EH (cell line): ENCODE measurements at places on chromosomes 11 and 22.

DNA sequence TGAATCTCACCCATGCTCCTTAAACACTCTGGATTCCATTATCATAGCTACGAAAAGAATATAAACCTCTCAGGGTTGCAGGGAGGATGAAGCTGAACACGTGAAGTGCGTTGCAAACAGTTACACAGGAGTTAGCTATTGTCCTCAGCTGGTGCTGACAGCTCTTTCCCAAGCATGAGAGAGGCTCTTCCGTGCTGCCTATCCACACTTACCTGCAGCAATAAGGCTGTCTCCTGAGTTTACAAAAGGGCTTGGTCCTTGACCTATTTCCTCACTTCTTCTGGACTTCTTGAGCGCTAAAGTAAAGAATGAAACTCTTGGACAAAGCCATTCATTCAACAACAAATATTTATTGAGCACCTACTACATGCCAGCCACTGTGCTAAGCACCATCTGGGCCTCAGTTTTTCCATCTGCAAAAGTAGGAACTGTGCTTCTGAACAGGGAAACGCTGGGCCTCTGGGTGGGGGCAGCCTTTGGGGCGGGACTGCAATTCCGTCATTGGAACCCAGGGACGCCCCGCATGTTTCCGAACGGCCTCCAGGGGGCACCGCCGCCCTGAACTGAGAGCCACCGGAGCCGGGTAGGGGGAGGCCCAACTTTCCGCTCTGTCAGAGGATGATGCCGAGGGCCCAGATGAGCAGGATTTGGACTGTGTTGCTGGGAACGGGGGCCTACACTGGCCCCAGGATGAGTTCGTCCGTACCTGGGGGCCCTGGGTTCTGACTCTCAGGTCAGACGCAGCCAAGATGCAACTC lies 651 bp upstream of the ARL2 start:
- DNase-seq, result peak; percentile 87

DNA sequence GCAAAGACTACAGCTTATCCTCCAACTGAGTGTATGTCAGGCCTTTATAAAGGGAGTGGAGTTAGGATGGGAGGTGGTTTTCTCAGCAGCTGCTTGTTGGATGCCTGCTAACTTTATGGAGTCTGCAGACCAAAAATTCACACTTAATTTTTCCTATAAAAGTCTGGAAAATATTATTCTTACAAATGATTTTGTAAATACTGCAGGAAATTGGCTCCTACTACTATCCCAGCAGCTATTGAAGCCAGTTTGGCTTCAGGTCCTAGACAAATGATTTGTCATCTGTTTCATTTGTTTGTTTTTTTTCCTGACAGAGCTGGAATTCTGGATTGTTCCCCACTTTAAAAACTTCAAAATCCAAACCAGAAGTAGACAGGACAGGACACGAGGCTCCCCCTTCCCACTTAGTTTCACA lies 292.5 kb downstream of the TMEM135 start:
- no peak for DNase-seq

DNA sequence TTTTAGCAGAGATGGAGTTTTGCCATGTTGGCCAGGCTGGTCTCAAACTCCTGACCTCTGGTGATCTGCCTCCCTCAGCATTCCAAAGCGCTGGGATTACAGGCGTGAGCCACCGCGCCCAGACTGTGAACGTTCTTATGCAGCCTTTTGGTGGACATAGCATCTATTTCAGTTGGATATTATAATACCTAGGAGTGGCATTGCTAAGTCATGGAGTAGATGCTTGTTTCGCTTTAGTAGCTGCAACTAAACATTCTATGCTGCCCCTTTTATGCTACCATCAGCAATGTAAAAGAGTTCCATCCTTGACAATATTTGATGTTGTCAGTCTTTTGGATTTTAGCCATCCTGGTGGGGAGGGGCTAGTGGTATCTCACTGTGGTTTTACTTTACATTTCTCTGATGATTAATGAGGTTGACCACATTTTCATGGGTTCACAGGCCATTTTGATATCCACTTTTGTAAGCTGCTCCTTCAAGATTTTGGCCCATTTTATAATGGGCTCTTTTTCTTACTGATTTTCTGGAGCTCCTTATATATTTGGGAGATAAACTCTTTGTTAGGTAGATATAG lies 16.5 kb upstream of the APOBEC3A start:
- DNase-seq, result no peak

DNA sequence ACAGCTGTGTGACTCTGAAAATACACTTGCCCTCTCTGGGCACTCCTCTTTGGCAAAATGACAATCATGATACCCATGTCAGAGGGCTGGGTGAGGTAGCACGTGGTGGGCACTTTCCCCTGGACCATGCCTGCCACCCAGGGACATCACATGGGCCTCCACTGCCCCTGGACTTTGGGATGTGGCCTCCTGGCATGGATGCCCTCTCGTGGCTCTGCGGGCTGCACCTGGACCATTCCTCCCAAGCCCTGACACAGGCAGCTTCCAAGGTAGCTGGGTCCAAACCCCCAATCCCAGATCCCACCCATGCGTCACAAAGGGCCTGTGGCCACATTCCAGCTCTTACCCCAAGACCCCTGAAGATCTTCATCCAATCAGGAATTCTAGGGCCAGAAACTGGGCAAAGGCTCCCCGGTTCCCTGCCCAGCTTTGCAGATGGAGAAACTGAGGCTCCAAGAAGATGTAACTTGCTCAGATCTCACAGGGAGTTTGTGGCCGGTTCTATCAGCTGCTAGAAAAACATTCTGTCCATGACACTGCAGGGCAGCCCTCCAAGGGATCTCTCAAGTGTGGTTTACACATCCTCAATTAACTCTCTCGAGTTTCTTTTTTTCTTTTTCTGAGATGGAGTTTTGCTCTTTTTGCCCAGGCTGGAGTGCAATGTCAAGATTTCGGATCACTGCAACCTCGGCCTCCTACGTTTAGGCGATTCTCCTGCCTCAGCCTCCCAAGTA lies 35.4 kb upstream of the CYB5R3 start:
- DNase-seq, result peak; percentile 62

GRCh38 chr11:94767701-94768601 lies at the start of gene AMOTL1:
Gene AMOTL1, plus strand, starts transcription at chr11:94768356. Its CDS starts 156 bp downstream, at chr11:94768512.
- DNase-seq, result peak; percentile 93
